ENCODE measurements at places on chromosomes 7 and 10.

GRCh38 chr7:101841328-101841727, 23.9 kb downstream of the CUX1 start:
- DNase-seq = no peak

- DNase-seq = no peak
Observed at GRCh38 chr10:26528048-26528447, 89.9 kb downstream of the APBB1IP start.

- no peak for DNase-seq
Observed at GRCh38 chr7:42232275-42232674, 4.7 kb downstream of the GLI3 start.

DNA sequence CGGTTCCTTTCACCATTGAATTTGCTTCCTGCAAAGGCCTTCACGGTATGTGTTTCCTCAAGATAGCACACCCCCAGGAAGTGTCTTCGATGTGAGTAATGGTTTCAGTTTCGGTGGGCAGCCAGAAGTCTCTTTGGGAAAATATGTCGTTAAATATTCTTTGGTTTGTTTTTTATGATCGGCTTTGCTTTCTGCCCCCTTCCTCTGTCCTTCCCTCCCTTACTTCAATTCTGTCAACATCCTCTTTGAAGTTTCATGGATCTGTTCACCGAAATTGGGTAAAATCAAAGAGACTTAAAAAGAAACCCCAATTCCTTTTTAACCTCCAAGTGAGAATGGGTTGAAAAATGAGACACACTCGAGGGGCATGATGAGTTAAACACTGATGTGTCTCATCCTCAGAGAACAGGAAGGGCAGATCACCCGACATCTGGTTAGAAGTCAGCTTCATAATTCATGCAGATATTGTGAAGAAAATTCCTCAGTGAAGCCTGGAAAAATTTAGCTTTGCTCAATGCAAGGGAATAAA, 170.8 kb upstream of the HABP2 start:
- DNase-seq = peak; percentile 12

- DNase-seq = no peak
Observed at GRCh38 chr10:58932577-58933314, 243.7 kb upstream of the PHYHIPL start.

DNA sequence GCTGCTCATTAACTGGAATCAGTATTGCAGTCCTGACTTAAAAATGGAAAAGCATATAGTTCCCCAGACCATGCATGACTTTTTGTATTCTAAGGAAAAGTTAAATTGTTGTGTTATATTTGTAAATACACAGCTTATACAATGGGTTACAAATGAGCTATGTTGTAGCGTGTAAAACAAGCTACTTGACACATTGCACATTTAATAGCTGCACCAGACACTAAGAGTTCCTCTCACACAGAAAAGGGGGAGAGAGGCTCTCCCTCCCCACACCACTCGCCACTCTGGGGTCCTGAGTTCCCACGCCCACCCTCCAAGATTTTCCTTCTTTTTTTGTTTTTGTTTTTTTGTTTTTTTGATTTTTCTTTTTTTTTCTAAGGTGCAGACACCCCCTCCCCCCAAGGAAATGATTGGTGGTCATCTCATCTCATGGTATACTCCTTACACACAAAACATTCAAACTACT, 6.3 kb downstream of the KLF6 start:
- DNase-seq = no peak

- DNase-seq = peak; percentile 73
Observed at GRCh38 chr7:112449353-112449752, 907 bp upstream of the IFRD1 start.

DNA sequence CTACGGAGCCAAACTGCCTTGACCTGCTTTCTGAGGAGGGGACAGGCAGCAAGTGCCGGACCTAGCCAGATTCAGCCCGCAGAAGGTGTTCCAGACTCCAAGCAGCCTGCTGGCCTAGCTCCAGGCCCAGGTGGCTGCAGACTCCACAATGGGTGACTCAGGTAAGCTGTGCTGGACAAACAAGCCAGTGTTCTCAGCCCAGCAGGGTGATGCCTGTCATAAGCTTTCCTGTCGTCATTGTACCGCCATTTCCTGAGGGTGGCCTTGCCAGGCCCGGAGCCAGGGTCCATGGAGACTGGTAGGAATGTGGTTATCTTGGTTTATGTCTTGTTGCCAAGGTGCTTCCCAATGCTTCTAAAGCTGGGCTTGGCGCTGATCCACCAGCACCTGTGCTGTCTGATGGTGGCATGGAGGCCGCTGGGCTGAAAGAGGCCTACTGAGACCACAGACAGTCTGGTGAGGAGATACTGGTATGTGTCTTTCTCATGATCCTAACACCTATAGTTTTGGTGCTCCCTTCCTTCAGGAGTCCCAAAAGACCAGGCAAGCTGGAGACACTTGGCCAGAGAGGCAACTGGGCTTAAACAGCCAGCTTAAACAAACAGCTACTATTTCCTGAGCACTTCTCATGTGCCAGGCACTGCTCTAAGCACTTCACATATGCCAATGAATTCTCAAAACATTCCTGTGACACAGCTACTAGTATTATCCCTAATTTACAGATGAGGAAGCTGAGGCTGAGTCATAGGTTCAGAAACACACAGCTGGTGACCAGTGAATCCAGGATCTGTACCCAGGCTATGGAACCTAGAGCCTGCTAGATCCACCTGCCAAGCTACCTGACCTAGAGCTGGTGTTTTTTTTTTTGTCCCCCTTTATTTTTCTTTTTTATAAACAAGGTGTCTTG, 42.0 kb downstream of the ZC3HC1 start:
- no peak for DNase-seq

DNA sequence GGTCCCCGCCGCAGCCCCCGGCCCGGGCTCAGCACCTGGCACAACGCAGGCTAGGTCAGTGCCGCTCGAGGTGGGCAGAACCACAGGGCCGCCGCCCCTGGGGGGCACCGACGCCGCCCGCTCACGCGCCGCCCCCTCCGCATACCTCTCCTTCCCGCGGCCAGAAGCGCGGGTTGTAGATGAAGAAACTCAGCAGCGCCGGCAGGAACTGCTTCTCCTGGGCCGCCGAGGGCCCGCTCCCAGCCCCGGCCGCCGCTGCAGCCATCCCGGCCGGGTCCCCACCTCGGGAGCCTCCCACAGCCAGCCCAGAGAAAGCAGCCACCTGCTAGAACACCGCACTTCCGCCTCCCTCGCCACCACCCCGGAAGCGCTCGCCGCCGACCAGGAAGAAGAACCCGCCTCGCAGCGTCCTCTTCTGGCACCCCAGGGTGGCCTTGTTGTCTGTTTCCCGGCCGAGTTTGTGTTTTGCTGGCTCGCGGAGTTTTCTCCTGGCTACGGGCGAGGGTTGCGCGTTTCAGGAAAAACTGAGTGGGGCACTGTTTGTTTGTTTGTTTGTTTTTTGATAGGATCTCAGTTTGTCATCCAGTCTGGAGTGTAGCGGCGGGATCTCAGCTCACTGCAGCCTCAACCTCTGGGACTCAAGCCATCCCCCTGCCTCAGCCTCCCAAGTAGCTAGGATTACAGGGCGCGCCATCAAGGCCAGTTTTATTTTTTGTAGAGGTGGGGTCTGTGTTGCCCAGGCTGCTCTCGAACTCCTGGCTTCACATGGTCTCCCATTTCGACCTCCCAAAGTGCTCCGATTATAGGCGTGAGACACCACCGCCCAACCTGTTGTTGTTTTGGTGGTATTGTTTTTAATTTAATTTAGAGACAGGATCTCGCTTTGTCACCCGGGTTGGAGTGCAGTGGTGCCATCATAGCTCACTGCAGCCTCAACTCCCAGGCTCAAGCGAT, 17.7 kb downstream of the OCM2 start:
- peak; percentile 93 for DNase-seq

DNA sequence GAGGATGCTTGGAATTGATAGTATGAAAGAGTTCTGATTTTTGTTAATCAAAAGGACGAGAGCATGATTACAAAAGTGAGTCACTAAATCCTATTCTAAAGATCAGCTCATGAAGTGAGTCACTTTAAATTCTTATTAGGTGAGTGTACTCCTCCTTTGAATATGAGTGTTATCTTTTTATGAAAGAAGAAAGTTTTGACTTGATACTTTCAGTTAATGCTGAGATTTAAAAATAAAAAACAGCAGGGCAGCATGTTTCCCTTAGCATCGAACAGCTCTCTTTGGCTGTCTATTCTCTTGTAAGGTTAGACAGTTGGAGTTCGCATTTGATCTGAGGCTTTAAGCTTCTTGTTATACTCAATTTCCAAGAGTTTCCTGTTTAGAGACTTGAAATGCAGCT, 222.0 kb downstream of the TWIST1 start:
- no peak for DNase-seq

GRCh38 chr7:15011289-15011688, 108.7 kb upstream of the DGKB start:
- DNase-seq = no peak

GRCh38 chr10:26574783-26575182, 122.7 kb upstream of the PDSS1 start:
- no peak for DNase-seq

DNA sequence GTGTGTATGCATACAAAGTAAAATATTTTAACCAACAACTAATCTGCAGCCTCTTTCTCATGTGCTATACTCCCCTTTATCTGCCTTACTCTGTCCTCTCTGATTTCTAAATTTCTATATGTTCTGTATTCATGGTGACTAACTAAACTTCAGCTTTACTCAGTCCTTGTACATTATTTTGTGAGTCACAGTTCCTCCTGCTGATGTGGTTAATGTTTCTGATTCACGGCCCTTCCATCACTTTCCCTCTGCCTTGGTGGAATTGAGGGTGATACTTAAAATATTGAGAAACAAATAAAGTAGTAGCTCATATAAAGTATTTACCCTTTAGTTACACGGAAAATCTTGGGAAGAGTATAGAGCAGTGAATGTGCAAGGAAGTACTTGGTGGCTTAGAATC, 899.1 kb upstream of the ZWINT start:
- DNase-seq = no peak

DNA sequence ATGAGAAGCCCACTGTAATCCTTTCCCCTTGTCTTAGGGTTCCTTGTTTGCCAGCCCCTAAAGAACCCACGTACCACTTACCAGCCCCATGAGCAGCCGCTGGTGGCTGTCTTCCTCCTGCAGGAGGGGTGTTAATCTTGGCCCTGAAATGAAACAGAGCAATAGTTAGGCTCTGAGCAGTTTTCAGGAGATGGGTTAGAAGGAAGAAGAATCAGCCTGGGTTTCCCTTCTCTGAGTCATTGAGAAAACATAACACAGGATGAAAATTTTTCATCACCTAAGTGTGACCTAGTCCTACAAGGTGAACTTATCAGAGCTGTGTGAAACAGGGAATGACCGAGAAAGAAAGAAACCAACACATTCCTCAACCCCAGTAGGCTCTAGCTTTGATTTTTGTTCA, 90.0 kb downstream of the GSAP start:
- DNase-seq = no peak

GRCh38 chr7:135966341-135967043, 10.7 kb downstream of the MTPN start:
- no peak for DNase-seq

DNA sequence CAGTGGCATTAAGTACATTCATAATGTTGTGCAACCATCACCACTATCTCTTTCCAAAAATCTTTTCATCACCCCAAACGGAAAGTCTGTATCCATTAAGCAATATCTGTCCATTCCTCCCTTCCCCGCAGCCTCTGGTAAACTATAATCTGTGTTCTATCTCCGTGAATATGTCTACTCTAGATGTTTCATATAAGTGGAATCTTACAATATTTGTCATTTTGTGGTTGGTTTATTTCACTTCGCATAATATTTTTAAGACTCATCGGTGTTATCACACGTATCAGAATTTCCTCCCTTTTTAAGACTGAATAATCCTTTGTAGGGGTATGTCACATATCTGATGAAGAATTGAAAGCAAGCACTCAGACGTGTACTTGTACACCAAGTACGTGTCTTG, 86.0 kb upstream of the FGFR2 start:
- no peak for DNase-seq

- DNase-seq = no peak
Observed at GRCh38 chr10:2851566-2851965, 215.8 kb upstream of the PFKP start.

DNA sequence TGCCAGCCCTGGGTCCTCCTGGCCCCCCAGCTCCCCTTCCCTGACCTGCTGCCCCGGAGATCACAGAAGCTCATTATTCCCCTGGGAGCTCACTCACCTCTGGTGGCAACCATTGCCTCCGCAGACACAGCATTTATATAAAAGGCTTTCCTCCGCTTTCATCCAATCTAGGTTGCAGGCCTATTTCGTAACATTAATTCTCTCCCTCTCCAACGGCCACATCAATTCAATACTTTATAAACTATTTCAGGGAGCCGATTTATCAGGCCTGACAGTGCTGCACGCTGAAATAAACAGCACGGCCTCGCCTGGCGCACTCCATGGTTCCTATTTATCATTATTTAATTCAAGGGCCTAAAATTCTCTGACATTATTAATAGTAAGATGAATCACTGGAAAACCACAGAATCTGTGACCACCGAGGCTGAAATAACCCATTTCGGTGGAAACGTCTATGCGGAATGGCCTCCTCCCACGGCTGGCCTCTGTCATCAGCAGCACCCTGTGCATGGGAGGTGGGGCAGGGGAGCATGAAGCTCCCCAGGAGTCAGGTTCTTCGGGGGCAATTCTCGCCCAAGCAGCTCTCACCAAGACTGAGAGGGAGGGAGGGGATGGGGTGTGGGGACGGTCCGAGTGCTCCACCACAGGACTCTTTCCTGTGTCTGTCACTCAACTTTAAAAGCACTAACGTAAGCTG, 249.3 kb upstream of the PFKP start:
- no peak for DNase-seq

GRCh38 chr7:106480616-106481031, 180.3 kb downstream of the CCDC71L start:
- peak; percentile 28 for DNase-seq

GRCh38 chr10:78547397-78547796, 513.7 kb downstream of the RPS24 start:
- DNase-seq = peak; percentile 25

- no peak for DNase-seq
Observed at GRCh38 chr10:27190508-27190907, 35.4 kb downstream of the MASTL start.

DNA sequence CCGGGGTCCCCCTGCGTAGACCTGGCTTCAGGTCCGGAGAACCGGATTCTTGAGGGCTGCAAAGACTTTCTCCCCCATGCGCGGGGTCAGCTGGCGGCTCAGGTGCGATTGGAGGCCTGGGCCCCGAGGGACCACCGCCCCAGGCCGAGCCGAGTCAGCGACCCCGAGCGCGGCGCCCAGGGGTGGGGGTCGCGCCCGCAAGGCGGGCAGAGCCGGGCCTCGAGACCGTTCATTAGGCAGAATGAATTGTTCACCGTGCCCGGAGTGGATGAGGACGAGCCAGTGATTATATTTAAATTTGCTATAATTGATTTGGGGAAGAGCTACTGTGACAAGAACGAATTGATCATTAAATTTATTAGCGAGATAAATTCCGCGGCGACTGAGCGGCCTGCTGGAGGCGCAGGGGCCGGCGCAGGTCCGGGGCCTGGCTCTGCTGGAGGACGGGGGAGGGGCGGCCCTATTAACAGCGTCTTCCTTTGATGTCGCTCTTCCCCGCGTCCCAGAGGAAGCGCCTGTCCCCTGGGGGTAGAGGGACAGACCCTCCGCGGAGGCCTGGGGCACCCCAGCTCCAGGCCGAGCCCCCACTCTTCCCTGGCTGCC, 7.5 kb downstream of the MNX1 start:
- no peak for DNase-seq

GRCh38 chr7:27723085-27723484, 16.9 kb upstream of the TAX1BP1 start:
- DNase-seq = no peak

All from activated CD4-positive, alpha-beta T cell treated with anti-CD3 and anti-CD28 coated beads for 36 hours (primary cell).